GM04503 (cell line): ENCODE measurements at places on chromosomes 6 and 20.

- no peak for DNase-seq
Measured at GRCh38 chr6:111150577-111150976, 63.3 kb downstream of the SLC16A10 start.

DNA sequence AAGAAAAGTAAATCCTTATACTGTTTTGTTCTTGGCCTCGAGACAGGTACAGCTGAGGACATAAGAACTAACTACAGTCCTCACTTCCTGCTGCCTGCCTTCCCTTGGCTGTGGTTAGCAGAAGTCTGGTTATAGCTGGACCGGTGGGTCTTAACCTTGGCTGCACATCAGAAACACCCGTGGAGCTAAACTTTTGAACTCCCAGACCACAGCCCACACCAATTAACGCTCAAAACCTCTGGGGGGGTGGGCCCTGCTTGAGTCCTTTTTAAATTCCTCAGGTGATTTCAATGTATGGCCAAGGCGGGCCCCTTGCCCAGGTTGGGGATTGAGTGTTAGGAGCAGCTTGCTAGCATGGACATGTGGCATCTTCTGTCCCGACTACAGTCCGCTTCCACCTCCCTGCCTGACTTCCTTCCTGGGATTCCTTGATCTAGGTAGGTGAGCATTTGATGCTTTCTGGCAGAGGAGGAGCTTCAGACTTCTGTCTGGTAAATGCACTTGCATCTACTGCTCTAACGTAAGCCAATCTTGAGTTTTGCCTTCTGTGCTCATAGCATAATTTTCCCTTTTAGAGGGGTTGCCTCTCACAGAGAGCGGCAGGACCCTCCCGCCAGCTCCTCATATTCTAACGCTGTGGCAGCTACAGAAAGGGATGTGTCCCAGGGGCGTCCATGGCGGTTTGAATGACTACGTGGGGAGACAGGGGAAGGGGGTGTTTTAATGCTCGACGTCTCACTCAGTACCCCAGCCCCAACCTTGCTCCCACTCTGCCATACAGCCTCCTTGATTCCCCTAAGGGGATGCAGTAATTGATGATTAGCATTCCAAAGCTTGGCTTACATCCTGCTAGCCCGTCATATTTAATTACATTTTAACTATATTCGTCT lies 390.1 kb downstream of the ZFAND3 start:
- DNase-seq, result no peak

DNA sequence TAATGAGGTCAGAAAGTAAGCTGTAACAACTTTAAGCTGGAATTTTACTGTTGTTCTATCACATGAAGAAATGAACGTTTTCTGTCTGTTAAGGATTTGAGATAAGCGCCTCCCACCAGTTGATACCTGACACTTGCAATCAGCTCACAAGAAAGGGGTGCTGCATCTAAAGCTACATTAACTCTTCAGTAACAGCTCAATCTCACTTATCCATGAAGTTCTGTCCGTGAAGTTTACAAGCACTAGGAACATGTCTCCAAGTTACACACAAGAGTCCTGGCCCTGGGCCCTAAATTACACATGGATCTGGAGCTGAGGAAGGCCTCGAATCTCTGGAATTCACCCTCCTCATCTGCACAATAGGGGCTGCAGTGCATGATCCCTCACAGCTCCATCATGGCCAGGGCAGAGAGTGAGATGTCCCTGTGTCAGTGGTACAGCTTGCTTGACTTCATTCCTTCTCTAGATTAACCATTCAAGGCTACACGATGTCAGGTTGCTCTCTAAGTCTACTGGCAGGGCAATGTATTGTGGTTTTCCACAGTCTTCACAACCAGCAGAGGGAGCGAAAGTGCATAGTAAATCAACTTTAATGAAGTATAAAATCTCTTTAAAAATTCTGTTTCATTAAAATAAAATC lies 182.4 kb upstream of the MCHR2 start:
- DNase-seq, result no peak

GRCh38 chr6:217048-217659 lies 75.1 kb upstream of the DUSP22 start:
- no peak for DNase-seq

GRCh38 chr6:156828280-156828703 lies 51.1 kb downstream of the ARID1B start:
- DNase-seq, result peak; percentile 69

- no peak for DNase-seq
Measured at GRCh38 chr6:53495506-53496499, 49.1 kb downstream of the GCLC start.

DNA sequence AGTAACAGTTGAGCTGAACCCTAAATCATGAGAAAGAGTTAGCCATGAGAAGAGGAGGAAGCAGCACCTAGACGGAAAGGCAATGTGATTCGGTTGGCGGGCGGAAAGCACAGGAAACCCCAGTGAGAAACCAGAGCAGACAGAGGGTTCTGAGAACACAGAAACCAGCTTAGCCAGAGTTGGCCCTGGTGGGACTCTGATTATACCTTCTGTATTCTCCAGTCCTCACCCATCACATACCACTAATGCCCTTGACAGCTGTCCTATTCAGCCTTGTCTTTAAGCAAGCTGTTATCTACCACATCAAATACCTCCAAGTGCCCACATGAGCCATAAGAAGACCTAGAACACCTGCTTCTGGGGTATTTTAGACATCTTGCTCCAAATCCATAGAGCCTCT lies 58.9 kb upstream of the LRRC1 start:
- DNase-seq, result no peak

DNA sequence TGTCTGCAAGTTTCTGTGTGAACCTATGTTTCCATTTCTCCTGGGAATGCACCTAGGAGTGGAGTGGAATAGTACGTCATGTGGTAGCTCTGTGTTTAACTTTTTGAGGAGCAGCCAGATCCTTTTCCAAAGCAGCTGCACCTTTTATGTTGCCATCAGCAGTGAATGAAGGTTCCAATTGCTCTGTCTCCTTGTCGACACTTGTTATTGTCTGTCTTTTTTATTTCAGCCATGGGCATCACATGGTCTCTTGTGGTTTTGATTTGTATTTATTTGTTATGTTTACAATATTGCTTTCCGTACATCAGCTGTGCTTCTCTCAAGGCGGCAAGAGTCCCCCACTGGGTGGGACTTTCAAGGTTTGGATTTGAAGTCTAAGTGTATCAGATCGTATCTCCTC lies 33.9 kb upstream of the STX16 start:
- DNase-seq, result no peak

- no peak for DNase-seq
Measured at GRCh38 chr6:100944644-100945043, 63.5 kb upstream of the ASCC3 start.

DNA sequence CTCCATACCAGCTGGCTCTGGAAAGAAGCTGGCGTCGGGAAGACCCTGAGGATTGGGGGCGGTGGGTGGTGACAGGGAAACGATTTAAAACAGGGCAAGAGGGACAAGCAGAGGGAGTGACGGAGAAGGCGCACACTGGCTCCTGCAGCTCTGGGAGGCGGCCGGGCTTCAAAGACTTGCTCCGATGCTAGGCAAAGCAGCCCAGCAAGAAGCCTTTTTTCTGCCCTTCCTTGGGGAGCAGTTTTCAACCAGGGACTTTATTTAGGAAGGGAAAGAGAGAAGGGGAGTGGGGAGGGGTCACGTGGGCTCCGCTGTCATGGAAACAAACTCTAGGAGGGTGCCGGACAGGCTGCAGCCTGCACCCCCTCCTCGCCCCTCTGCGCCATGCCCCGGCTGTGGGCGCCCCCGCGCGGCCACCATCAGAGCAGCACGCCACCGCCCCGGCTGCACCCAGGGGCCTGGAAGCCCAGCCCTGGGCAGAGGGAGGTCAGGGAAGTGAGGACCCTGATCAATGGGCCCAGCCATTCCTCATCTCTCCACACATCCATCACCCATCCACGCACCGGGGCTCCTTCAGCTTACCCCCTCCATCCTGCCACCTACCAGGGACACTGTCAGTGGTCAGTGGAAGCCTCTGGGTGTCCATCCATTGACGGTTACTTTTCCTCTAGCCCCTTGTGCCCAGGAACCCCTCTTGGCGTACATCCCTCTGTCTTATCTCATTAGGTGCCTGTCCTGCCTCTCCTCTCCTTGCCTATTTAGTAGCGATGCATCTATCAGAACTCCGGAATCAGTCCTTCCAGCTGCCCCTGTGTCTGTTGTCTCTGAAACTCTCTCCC lies 66.6 kb upstream of the CCDC167 start:
- no peak for DNase-seq

DNA sequence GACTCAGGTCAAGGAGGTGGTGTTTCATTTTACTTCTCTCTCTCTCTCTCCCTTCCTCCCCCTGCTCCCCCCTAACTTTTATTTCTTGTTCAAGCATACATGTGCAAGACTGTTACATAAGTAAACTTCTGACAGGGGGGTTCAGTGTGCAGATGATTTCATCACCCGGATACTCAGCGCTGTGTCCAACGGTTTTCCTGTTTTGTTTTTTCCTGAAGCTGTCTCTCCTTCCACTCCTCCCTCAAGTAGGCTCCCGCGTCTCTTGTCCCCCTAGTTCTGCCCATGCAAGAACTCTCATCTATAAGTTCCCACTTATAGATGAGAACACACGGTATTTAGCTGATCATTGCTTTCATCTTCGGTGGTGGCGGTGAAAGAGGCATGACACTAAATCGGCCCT lies 751.9 kb upstream of the DEFB115 start:
- no peak for DNase-seq

DNA sequence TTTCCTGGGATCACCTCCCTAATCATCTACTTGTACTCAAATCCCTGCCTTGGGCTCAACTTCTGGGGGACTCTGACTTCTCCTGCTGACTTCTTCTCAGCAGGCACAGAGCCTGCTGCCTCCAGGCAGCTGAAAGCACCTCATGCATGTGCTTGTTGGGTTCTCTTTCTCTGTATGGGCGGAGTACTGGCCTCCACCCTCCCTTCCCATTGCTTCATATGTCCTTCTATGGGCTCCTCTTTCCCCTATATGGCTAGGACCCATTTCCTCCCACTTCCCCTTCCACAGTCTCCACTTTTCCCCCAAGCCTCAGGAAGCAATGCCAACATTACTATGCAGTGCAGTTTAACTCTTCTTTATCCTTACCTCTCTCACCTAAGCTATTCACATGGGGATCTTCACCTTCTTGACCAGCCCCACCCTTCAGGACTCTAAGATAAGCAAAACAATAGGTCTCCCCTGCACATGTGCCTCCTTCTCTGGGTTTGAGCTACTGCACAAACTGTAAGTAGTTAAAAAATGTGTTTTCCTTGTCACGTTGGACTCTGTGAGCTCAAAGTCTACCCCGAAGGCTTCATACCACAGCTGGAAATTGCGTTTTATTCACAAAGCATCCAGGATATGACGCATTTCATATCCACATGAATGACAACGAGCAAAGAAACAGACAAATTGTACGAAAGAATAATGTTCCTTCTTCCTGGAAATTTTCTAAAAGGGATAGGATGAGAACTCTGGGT lies 93.7 kb downstream of the CDS2 start:
- no peak for DNase-seq

DNA sequence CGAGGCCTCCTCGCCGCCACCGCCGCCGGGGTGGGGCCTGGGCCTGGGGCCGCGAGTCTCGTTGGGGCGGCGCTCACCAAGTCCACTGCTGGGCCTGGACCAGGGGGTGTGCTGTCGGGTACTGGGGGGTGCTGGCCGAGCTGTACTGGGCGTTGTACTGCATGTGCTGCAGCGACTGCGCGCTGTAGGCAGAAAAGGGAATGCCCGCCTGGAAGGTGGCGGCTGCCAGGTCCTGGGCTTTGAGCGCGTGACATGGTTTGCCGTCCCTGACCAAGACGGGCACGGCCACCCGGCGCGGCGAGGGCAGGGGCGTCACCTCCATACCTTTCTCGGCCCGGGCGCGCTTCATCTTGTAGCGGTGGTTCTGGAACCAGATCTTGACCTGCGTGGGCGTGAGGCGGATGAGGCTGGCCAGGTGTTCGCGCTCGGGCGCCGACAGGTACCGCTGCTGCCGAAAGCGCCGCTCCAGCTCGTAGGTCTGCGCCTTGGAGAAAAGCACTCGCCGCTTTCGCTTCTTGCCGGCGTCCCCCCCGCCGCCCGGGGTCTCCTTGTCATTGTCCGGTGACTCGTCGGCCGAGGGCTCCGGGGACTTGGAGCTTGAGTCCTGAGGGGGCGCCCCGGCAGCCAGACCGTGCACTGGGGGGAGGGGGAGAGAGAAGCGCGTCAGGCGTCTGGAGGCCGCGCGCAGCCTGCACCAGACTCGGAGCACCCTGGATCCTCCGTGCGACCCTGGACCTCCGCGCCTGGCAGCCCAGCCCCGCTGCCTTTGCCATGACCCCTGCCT lies 1.8 kb downstream of the NKX2-2 start:
- DNase-seq, result no peak

- DNase-seq, result no peak
Measured at GRCh38 chr6:156347246-156347645, 429.9 kb upstream of the ARID1B start.

- DNase-seq, result peak; percentile 95
Measured at GRCh38 chr6:112237595-112237994, 16.8 kb downstream of the LAMA4 start.

DNA sequence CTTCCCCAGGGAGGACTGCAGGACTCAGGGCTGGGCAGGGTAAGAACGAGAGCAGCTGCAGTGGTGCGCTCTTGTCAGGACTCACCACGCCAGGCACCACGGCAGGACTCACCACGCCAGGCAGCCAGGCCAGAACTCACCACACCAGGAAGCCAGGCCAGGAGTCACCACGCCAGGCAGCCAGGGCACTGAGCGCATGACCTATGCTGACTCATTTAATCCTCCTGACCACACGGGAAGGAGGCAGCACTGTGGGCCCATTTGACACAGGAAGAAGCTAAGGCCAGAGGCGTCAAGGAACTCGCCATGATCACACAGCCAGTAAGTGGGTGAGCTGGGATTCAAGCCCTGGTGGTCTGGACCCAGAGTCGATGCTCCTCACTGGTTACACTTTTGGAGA lies 189.3 kb downstream of the PREX1 start:
- no peak for DNase-seq

DNA sequence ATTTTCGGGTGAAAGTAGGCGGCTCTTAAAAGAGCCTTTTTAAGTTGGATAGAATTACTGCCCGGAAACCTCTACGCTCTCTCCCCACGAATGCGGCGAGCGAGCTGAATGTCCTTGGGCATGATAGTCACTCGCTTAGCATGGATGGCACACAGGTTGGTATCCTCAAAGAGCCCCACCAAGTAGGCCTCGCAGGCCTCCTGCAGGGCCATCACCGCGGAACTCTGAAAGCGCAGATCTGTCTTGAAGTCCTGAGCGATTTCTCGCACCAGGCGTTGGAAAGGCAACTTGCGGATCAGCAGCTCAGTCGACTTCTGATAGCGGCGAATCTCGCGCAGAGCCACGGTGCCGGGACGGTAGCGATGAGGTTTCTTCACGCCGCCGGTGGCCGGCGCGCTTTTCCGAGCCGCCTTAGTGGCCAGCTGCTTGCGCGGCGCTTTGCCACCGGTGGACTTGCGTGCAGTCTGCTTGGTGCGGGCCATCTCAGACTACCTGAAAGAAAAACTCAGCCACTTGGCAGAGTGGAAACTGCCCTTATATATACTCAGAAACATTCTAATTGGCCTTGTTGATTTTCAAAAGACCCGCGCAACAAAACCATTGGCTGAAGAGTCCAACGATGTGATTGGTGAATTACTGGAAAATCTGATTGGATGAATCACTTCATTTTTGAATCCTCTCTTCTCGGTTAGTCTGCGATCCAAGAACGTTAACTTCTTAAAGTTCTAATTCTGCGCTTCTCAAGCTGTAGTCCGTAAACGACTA lies 93.9 kb upstream of the BTN3A2 start:
- DNase-seq, result peak; percentile 45
